ENCODE measurements at places on chromosomes 5 and 9.

DNA sequence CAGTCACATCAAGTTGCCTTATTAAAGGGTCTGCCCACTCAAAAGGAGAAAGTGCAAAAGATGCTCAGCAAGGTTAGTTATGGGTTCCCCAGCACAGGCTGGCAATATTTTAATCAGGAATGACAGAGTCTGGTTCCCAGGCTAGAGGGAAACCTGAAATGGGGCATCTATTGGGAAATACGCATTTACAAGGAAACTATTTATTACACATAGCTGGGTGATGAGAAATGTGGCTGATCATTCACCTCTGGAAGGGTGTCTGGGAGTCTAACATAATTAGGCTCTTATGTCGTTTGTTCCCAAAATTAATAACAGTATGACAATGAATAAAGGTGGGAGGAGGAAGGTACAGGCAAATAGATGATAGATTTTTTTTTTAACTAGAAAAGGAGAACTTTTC, 314.7 kb downstream of the ENC1 start:
- no peak for DNase-seq

DNA sequence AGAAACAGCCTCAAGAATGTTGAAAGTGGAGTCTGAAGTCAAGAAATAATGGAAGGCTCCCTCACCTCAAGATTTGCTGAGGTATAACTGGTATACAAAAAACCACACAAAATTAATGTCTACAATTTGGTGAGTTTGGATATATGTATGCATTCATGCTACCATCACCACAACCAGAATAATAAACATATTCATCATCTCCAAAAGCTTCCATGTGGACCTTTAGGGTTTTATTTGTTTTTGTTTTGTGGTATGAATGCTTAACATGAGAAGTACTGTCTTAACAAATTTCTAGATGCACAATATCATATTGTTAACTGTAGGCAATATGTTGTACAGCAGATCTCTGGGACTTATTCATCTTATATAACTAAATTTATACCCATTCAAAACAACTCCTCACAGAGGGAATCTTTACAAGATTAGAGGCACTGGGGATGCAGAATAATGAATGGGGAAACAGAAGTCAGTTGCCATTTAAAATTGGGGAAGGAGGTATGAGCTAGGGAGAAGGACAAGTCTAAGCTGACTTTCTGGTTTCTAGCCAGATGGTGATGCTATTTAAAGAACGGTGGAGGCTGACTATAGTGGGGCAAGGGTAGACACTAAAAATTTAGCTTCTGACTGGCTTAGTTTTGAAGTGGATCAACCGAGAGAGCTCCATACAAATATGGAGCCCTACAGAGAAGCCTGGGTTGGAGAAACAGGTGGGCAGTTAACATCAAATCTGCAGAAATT, 213.9 kb downstream of the BNC2 start:
- no peak for DNase-seq

DNA sequence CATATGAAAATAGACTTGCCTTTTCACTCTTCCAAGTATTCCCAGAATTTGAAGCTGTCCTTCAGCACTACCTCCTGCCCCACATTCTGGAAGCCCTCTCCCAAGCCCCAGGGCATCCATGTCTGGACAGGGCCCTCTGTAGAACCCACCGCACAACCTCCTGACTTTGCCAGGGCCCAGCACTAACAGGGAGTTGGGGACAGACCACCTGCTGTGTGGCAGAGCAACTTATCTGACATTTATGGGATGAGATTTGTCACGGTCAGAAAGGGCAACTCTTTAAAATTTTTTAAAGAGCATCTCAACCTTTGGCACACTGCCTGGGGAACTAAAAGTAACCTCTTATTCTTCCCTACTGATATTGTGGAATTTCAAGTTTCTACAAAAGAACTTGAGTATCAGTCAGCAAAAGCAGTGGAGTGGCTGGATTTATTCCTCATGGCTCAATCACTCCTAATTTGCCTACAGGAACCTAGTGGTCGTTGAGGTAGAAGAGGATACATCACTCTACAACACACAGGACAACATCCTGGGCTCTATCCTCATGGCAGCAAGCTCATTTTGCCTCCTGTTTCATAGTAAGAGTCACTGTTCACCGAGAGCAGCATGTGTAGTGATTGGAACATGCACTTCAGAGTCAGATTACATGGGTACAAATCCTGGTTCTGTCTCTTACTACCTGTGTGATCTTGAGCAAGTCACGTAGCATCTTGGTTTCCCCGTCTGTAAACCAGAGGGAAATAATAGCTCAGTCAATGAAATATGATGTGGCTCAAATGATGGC, 285.3 kb downstream of the ENC1 start:
- DNase-seq, result no peak

DNA sequence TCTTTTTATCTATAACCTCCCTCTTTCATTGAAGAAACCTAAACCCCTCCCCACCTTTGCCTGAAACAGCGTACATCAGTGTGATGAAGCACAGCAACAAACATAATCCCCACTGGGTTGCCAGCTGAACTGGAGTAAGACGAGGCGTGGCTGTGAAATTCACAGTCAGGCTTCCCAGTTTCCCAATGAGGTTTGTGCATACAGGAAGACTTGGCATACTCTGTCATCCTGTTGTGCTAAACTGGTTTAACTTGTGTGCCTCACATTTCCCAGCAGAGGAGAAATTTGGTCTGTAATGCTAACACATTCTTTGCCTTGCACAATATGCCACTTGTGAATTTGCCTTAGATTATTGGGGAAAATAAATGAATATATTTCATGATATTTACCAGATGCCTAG, 121.5 kb downstream of the SV2C start:
- DNase-seq, result no peak

Measured in HL-60 (cell line).